ENCODE measurements at places on chromosomes 2 and 18. TPM values are rescaled to one million over a fixed set of nuclear protein-coding genes. Genes with fewer than 3 reads are reported as not detected.

The UPP2 gene
- total RNA-seq = not detected

The GRP gene
- total RNA-seq = not detected

DNA sequence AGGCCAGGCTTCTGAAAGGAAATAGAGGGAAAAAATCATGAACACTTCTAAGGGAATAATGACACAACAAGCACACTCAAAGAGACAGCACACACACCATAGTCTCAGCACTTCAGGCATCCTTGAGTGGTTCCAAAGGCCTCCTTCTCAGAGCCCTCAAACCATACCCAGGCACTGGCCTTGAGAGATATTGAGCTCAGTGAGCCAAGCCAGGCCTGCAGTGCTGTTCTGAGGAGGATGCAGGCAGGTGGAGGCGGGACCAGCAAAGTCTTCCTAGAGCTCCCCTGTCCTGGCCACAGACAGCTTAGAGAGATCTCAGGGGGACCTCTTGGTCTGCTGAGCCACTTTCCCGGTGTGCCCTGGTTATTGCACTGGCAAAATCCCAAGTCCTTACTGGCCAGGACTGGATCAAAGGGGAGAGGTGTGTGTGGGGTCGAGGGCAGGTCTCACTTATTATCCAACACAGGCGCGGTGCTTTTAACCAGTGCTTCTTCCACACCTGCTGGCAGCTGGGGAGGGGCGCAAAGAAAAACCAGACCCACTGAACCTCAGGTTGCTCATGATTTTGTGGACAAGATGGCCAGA, 86.8 kb upstream of the HAAO start:
- no peak for DNase-seq

DNA sequence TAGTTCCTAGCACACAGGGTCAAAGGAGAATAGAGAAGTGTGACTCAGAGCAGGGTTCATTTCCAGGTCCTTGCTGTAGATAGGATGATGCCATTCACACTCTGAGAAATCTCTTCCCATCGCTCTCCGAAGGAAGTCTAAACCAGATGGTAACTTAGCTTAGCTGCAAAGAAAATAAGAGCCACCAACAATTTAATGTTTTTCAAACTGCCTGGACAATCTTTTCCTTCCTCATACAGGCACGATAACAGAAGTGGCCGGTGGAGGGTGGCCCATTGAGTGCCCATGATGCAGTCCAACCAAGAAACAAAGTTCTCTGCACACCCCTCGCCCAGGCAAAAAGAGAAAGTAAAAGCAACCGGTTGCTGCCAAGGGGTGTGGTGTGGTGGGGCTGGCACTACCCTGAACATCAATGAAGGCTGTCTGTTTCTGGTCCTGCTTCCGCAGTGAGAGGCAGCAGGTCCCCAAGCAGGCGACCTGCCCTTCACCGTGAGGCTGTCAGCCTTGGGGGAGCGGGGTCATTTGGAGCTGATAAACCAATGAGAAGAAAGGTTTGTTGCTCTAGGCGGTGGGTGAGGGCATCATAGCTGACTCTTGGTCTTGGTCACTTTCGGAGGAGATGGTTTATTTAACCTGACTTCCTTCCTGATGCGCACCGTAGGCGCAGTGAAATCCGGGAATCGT, 105.6 kb upstream of the CD302 start:
- DNase-seq = no peak

Measured in right atrium auricular region (tissue), 2 donors.